ENCODE measurements at places on chromosomes 16 and 17.
A peak's percentile ranks its signal among the peaks of the same experiment; 100 is the strongest.

- DNase-seq = no peak
These were observed 5.4 kb downstream of the C17orf99 start for GRCh38 chr17:78151514-78152008.

DNA sequence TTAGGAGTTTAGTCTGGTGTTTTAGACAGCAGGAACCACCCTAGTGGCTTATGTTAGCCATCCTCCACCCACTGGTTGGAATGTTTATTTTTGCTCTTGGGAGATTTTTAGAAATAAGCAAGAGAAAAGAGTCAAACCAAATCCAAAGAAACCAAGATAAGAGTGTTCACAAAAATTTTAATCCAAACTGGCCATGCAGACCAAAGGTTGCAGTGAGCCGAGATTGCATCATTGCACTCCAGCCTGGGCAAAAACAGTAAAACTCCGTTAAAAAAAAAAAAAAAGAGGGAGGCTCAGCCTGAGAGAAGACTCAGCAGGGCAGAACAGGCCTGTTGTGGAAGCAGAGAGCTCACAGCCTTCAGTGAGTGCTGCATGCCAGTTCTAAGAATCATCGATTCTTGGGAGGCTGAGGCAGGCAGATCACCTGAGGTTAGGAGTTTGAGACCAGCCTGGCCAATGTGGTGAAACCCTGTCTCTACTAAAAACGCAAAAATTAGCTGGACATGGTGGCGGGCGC is 12.2 kb upstream of the C16orf54 start:
- DNase-seq = no peak

GRCh38 chr16:85246473-85246872 is 134.2 kb upstream of the CIBAR2 start:
- no peak for DNase-seq

- no peak for DNase-seq
These were observed 23.9 kb downstream of the NFAT5 start for GRCh38 chr16:69589434-69590269.

DNA sequence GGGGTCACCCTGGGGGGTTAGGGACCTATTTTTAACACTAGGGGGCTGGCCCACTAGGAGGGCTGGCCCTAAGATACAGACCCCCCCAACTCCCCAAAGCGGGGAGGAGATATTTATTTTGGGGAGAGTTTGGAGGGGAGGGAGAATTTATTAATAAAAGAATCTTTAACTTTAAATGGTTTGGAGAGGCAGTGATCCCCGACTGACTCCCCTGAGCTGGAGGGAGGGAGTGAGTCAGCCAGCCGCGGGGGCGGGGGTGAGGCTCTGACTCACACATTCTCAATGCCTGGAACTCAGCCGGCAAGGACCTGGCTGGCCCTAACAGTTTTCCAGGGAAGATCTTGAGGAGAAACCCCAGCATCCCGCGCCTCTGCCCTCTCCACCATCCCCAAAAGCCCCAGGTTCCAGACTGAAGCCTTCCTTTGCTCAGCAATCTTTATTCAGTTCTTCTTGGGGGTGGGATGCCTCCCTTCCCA is 1.5 kb downstream of the HCFC1R1 start:
- DNase-seq = peak; percentile 83

Measured in H54 (cell line).